ENCODE measurements at places on chromosomes 3 and 15. TPM values are rescaled to one million over a fixed set of nuclear protein-coding genes. Genes with fewer than 3 reads are reported as not detected.

- DNase-seq, result no peak
Observed at GRCh38 chr3:61541694-61542093, 19.7 kb upstream of the PTPRG start.

DNA sequence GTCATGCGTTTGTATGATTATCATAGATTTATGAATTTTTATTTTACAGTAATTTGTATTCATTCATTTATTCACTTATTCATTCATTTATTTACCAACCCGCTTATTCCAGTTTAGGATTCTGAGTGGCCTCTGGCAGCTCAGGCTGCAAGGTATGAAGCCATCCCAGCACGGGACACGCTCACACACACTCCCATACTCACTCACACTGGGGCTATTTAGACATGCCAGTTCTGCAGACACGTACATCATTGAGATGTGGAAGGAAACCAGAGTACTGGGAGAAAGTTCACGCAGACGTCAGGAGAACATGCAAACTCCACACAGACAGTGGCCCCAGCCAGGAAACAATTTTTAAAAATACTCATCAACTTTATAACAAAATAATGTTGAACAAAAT, 5.1 kb downstream of the CDIN1 start:
- DNase-seq, result no peak

DNA sequence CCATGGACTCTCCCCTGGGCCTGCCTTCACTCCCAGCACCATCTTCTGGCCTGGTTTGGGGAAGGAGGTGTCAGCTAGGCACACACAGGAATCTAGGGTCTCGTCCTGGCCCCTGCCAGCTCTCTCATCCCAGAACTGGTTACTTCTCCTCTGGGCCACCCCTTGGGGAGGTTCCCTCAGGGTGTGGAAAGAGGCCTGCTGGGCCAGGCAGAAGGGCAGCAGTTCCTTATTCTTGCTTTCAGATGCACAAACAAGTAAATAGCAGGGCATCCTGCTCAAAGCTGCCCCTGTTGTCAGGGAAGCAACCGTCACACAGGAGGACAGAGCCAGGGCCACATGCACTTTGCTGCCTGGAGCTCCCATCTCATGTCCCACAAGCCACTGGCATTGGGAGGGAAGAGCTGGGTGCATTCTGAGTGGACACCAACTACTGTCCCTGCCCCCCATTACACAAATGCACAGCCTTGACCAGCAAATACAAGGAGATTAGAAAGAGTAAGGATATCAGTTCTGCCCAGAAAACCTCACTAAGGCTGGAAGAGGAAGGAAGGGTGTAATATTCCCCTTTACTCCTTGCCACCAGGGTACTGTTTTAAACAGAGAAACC, 108.8 kb upstream of the HACD2 start:
- no peak for DNase-seq

DNA sequence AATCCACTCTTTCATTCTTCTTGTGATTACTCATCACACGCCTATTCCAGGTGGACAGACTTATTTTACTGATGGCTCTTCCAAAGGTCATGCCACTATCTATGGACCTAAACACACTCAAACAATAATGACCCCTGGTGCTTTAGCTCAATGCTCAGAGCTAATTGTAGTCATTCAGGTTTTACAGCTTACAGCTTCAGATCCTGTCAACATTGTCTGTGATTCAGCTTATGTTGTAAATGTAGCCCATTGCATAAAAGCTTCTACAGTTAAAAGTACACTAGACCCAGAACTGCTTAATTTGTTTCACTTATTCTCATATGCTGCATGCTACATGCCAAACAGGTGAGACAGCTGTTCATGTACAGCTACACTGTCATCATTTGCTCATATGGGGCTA, 49.2 kb downstream of the LSM3 start:
- DNase-seq, result no peak

GRCh38 chr15:70523192-70523591, 240.2 kb downstream of the UACA start:
- DNase-seq, result no peak

DNA sequence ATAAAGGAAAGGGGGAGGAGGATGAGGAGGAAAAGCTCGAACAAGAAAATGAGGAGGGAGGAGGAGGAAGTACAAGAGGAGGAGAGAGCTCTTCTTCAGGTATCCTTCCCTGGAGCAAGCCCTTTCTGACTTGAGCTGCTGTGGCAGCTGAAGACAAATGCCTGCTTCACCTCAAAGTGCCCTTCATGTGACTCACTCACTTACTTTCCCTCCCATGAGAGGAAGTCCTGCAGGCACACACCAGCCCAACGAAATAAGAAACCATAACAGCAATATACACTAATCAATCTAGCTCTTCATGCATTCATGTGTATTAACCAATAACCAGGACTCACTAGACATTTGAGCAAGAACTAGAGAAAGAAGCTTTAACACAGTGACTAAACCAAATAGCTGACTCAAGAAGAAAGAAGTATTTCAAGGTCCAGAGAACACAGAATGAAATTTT, 251.9 kb downstream of the IGSF11 start:
- DNase-seq, result no peak

DNA sequence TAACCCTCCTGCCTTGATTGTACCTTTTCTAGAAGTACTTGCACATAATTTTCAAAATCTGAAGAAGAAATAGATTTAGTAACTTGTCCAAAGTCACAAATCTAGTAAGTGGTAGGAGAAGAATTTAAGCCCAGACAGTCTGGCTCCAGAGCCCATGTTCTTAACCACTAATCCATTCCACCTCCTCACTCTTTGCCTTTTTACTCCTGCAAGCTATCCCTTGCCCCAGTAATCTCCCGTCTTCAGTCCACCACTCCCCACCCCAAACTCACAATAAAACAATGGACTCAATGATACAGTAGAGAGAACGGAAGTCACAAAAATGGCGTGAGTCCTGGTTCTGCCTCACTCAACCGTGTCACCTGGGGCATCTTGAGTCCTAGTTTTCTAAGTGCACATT, 48.7 kb downstream of the SETMAR start:
- no peak for DNase-seq

- peak; percentile 74 for DNase-seq
Observed at GRCh38 chr15:99450896-99451358, 114.9 kb upstream of the MEF2A start.

- no peak for DNase-seq
Observed at GRCh38 chr15:80127911-80128310, 24.9 kb upstream of the FAH start.

GRCh38 chr3:128378631-128379347, 87.9 kb downstream of the DNAJB8 start:
- peak; percentile 75 for DNase-seq

- no peak for DNase-seq
Observed at GRCh38 chr3:176795891-176796290, 401.4 kb downstream of the TBL1XR1 start.

- DNase-seq, result no peak
Observed at GRCh38 chr3:23161308-23161707, 41.8 kb upstream of the UBE2E2 start.

GRCh38 chr3:59540696-59541095, 490.9 kb upstream of the CFAP20DC start:
- DNase-seq, result no peak

DNA sequence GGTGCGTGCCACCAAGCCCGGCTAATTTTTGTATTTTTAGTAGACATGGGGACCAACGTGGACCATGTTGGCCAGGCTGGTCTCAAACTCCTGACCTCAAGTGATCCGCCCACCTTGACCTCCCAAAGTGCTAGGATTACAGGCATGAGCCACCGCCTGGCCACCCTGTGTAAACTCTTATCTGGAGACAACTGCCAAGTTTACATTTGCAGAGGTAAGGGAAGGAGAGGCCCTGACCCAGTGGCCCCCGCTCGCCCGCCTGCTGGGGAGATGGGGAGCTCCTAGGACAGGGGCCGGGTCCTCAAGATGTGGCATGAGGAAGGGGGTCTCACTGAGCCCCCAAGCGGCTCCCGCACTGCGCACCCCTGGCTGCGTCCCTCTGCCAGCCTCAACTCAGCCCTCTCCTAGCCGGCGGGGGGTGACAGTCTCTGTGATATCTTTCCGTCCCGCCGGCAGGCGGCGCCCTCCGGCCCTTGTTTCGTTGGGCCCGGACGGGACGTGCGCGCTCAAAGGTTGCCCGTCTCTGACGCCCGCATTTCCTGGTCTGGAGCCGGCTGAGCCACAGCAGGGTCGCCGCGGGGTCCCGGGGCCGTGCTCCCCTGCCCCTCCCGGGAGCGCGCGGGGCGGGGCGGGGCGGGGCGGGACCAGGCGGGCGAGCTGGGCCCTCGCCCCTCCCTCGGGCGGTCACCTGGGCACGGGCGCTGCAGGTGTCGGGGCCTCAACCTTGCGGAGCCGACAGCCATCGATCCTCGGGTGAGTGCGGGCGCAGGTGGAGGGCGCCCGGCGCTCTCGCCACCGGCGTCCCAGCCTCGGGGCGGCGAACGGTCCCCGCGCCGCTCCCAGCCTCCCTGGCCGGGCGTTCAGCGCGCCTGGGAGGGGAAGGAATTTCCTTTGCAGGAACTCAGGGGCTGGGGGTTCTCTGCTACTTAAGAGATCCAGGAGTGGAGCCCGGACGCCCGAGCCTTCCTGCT, at the start of gene GPR160:
GPR160 (plus strand) TSS at position 533 of the 971 bp plus-strand sequence. CDS start 45,978 bp downstream, outside the sequence.
- DNase-seq, result peak; percentile 57

DNA sequence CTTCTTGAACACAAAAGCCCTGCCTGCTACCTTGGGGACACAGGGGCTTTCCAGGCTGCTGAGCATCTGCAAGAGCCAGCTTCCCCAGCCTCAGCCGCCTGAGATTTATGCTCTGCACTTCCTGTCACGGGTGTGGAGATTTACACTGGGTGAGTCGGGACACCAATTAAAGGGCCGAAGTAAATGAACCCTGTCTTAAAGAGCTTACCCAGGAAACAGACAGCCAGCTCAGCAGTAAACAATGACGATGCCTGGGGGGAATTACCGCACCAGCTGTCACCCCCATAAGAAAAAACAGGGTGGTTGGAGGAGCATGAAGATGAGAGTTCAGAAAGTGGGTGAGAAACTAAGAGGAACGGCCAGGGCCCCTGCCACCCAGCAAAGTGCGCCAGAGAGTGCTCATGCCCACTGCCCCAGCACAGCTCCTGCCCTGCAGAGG, 37.5 kb upstream of the IQSEC1 start:
- no peak for DNase-seq

DNA sequence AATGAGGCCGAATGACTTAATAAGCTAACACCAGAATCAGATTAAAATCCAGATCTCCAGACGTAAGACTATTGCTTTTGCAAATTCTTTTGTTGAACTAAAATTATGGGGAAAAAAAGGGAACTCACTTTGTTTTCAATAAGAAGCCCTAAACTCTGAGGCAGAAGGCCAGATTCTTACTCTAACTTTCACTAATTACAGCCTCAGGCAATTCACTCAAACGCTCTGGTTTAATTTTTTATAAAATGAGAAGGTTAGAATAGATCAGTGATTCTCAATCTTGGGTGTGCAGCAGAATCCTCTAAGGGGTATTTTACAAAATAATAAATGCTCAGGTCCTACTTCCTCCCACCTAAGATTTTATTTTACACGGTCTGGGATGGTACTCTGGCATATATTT, 38.1 kb downstream of the C3orf70 start:
- DNase-seq, result no peak

DNA sequence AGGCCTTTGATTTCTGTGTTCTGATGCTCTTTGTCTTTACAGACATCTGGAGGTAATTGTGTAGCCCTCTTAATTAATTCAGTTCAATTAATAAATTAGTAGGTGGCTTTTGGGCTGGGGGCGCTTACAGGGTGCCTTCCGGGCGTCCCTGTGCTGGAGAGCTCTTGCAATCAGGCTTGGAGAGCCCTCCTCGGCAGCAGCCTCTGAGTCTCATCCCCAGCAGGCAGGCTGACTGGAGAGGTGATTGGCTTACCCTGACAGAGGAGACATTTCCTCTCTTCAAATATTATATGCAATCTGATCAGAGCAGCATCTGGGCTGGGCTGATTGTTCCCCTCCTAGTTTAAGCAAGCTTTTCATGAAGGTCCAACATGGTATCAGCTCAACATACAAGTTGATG, 250.7 kb downstream of the LPP start:
- no peak for DNase-seq

- no peak for DNase-seq
Observed at GRCh38 chr15:99058421-99058870, 46.4 kb upstream of the SYNM start.

DNA sequence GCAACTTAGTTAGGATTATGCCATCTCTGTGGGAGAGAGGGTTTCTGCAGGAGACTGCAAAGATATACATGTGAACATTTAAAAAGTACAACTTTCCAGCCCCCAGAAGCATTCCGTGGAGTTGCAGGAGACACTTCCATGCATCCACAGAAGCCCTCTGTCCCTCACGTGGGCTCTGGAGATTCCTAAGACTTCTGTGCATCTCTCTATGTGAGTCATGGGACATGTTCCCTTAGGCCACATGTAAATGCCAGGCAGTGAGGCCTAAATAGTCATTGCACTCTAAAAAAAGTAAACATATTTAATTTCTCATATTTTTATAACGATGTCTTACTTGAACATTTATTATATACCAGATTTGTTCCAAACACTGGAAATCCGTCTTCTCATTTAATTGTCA, 126.5 kb upstream of the ROPN1 start:
- no peak for DNase-seq

The EBLN2 gene
- total RNA-seq, result 5.3 TPM

The PLSCR5 gene
- total RNA-seq, result not detected

The RBPMS2 gene
- total RNA-seq, result 0.44 TPM

The APOD gene
- 19.2 TPM for total RNA-seq

The MNS1 gene
- 5.1 TPM for total RNA-seq

The CYP1A1 gene
- total RNA-seq, result 0.13 TPM

The GLDN gene
- 0.84 TPM for total RNA-seq

The NKIRAS1 gene
- 11.7 TPM for total RNA-seq

The ASB14 gene
- 0.18 TPM for total RNA-seq

The IL17RB gene
- total RNA-seq, result 0.93 TPM

The ACTC1 gene
- total RNA-seq, result 2,723 TPM

The RASGRP1 gene
- 0.35 TPM for total RNA-seq

Measured in muscle of leg (tissue), 16 donors.